ENCODE measurements at places on chromosomes 7 and 10. TPM values are rescaled to one million over a fixed set of nuclear protein-coding genes. Genes with fewer than 3 reads are reported as not detected.

The LDB3 gene
- total RNA-seq = not detected

The PRLHR gene
- total RNA-seq = not detected

The PON1 gene
- total RNA-seq = not detected

- H3K27me3 ChIP-seq = no peaks in the 10 kb centered on the region
- peak overlapping the region; percentile 39 for H3K27ac ChIP-seq
- peaks cover 9% of the 10 kb centered on the region for H3K36me3 ChIP-seq
Measured at GRCh38 chr7:139658908-139659675, 118.7 kb downstream of the HIPK2 start.

GRCh38 chr10:3622427-3622826 lies 162.6 kb downstream of the KLF6 start:
- H3K27me3 ChIP-seq = peaks cover 21% of the 10 kb centered on the region
- peaks cover 5% of the 10 kb centered on the region for H3K36me3 ChIP-seq
- peaks cover 10% of the 10 kb centered on the region for H3K4me1 ChIP-seq
- no peak overlapping the region for H3K4me3 ChIP-seq
- no peak overlapping the region for H3K27ac ChIP-seq

- no peak overlapping the region for H3K4me3 ChIP-seq
- H3K27me3 ChIP-seq = no peaks in the 10 kb centered on the region
- H3K4me1 ChIP-seq = no peaks in the 10 kb centered on the region
- no peak for DNase-seq
- no peaks in the 10 kb centered on the region for H3K36me3 ChIP-seq
- no peak overlapping the region for H3K27ac ChIP-seq
Measured at GRCh38 chr7:46879783-46880182, 702.1 kb downstream of the TNS3 start.

The GHRHR gene
- not detected for total RNA-seq

The COMMD3 gene
- total RNA-seq = 61.4 TPM

The VCL gene
- 18.5 TPM for total RNA-seq

- peaks cover 2% of the 10 kb centered on the region for H3K4me1 ChIP-seq
- H3K36me3 ChIP-seq = peaks cover 2% of the 10 kb centered on the region
- DNase-seq = no peak
Measured at GRCh38 chr10:103616705-103617601, 123.4 kb downstream of the NEURL1 start.

- H3K27ac ChIP-seq = no peak overlapping the region
- no peaks in the 10 kb centered on the region for H3K27me3 ChIP-seq
- H3K36me3 ChIP-seq = no peaks in the 10 kb centered on the region
- no peak for DNase-seq
- no peak overlapping the region for H3K4me3 ChIP-seq
Measured at GRCh38 chr10:126012485-126012884, 116.1 kb downstream of the FANK1 start.

GRCh38 chr10:29067628-29068027 lies 221.2 kb upstream of the LYZL1 start:
- H3K27ac ChIP-seq = no peak overlapping the region
- DNase-seq = no peak
- no peaks in the 10 kb centered on the region for H3K27me3 ChIP-seq
- no peaks in the 10 kb centered on the region for H3K36me3 ChIP-seq
- no peak overlapping the region for H3K4me3 ChIP-seq

- no peak for DNase-seq
- peaks cover 3% of the 10 kb centered on the region for H3K4me1 ChIP-seq
- H3K27ac ChIP-seq = no peak overlapping the region
- no peak overlapping the region for H3K4me3 ChIP-seq
- H3K36me3 ChIP-seq = no peaks in the 10 kb centered on the region
Measured at GRCh38 chr10:60704471-60704870, 73.8 kb upstream of the CDK1 start.

DNA sequence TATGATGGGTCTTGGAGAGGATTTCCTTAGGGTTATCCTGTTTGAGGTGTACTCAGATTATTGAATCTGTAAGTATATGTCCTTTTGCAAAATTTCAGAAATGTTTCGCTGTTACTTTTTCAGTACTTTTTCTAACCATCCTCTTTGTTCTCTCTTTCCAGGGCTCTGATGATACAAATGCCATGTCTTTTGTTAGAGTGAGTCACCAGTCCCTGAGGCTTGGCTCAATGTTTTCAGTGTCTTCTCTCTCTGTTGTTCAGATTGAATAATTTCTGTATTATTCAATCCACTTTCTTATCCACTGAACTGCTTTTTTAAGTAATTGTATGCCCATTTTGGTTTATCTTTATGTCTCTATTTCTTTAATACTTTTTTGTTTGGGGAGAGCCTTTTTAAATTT lies 449.4 kb downstream of the TNS3 start:
- peaks cover 13% of the 10 kb centered on the region for H3K27me3 ChIP-seq
- no peak for DNase-seq
- no peaks in the 10 kb centered on the region for H3K36me3 ChIP-seq

GRCh38 chr10:131742500-131742951 lies 158.3 kb upstream of the PPP2R2D start:
- no peaks in the 10 kb centered on the region for H3K36me3 ChIP-seq
- no peak overlapping the region for H3K4me3 ChIP-seq
- DNase-seq = no peak
- peaks cover 13% of the 10 kb centered on the region for H3K27me3 ChIP-seq

The GDF2 gene
- not detected for total RNA-seq

GRCh38 chr10:53403688-53404087 lies 631.1 kb upstream of the MBL2 start:
- no peak for DNase-seq
- no peaks in the 10 kb centered on the region for H3K4me1 ChIP-seq

The TRIM50 gene
- not detected for total RNA-seq

- H3K27ac ChIP-seq = no peak overlapping the region
- H3K27me3 ChIP-seq = peaks cover 27% of the 10 kb centered on the region
- H3K4me3 ChIP-seq = peak overlapping the region; percentile 88
- H3K4me1 ChIP-seq = peaks cover 11% of the 10 kb centered on the region
- no peaks in the 10 kb centered on the region for H3K36me3 ChIP-seq
- no peak for DNase-seq
Measured at GRCh38 chr7:87627634-87627994, 584 bp upstream of the RUNDC3B start.

DNA sequence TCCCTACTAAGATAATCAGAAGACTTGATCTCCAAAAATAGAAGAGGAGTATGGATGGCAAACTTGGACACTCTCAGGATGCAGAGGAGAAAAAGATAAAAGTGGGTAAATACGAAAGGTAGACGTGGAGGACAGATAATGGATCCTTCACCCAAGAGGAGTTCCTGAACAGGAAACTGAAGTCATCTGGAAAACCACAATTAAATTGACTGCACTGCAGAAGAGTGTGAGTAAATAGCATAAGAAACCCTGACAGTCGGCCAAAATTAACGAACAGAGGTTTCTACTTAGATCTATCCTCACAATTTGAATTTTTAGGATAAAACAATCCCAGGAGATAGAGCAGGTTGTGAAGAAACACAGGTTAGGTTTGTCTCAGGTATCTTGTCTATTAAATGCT lies 70.5 kb downstream of the SDK1 start:
- no peak overlapping the region for H3K27ac ChIP-seq
- peaks cover 9% of the 10 kb centered on the region for H3K27me3 ChIP-seq
- no peaks in the 10 kb centered on the region for H3K36me3 ChIP-seq
- peaks cover 6% of the 10 kb centered on the region for H3K4me1 ChIP-seq
- no peak overlapping the region for H3K4me3 ChIP-seq
- no peak for DNase-seq

DNA sequence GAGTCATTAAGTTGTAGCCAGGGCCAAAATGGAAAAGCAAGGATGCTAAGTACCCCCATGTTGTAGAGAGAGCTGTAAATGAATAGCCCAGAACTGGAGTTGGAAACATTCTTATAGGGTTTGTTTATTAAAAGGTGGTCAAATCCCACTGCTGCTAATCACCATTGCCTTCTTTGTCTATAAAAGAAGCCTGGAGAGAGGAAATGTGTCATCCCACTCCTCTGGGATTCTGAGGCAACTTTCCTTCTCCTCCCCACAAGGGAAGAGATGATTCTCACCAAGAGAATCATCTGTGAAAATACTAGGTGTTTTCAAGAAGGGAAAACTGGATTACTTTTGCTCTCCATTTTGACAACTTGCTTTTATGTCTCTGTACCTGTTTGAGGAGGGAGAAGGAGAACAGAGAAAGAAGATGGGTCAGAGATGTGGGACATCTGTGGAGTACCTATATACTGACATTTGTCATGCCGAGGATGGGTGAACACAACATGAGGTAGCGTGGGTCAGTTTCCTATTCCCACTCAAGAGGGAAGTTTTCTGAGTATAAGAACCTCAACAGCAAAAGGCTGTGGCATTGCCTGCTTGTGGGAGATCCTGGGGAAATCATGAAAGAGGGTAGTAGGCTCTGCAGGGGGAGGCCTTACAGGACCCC lies 262.2 kb downstream of the KIF20B start:
- H3K27me3 ChIP-seq = peaks cover 3% of the 10 kb centered on the region
- DNase-seq = no peak
- no peak overlapping the region for H3K27ac ChIP-seq

The UCN3 gene
- not detected for total RNA-seq

- no peak overlapping the region for H3K4me3 ChIP-seq
- no peaks in the 10 kb centered on the region for H3K36me3 ChIP-seq
- H3K4me1 ChIP-seq = peaks cover 9% of the 10 kb centered on the region
- no peak overlapping the region for H3K27ac ChIP-seq
Measured at GRCh38 chr10:32253276-32253675, 93.7 kb downstream of the EPC1 start.

DNA sequence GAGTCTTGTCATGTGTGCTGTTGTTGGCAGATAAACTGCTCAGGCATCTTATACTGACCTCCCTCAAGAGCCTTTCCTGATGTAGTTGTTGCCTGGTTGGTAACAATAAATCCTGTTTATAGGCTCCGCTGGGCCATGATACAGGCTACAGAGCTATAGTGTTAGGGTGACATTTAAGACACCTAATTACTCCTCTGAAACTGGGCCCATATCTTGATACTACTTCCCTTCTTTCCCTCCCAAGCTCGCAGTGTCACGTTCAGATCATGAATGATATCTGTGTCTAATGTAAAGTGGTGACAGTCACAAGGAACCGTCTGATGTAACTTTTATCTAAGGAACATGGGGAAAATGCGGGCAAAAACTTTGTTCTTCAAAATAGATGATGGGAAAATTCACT lies 35.4 kb downstream of the CROT start:
- no peak for DNase-seq
- no peak overlapping the region for H3K27ac ChIP-seq
- no peaks in the 10 kb centered on the region for H3K27me3 ChIP-seq
- H3K4me3 ChIP-seq = no peak overlapping the region
- H3K36me3 ChIP-seq = peaks cover 42% of the 10 kb centered on the region

DNA sequence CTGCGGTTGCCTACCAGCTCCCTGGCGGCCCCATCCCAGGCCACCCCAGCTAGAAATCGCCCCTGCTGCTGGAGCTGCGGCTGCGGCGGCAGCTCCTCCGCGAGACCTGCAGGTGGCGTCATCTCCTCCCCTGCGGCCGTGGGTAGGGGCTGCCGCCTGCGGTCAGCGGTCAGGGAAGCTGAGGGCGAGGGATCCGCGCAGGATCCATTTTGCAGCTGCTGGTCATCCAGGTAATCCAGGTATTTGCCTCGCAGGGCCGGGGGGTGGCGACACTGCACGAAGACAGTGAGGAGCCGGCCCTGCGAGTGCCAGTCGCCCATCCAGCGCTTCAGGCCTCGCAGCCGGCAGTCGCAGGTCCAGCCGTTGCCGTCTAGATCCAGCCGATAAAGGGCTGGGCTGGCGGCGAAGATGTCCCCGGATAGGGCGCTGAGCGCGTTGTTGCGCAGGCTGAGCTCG lies 1.5 kb downstream of the TRIL start:
- peaks cover 6% of the 10 kb centered on the region for H3K4me1 ChIP-seq
- H3K4me3 ChIP-seq = no peak overlapping the region
- H3K27me3 ChIP-seq = peaks cover 64% of the 10 kb centered on the region
- no peak overlapping the region for H3K27ac ChIP-seq
- DNase-seq = peak; percentile 38
- peaks cover 2% of the 10 kb centered on the region for H3K36me3 ChIP-seq

- no peaks in the 10 kb centered on the region for H3K27me3 ChIP-seq
- H3K36me3 ChIP-seq = no peaks in the 10 kb centered on the region
- H3K4me3 ChIP-seq = peak overlapping the region; percentile 88
Measured at GRCh38 chr10:32959006-32959920, 1.2 kb upstream of the ITGB1 start.

- H3K4me3 ChIP-seq = no peak overlapping the region
- no peaks in the 10 kb centered on the region for H3K4me1 ChIP-seq
- no peak for DNase-seq
- no peak overlapping the region for H3K27ac ChIP-seq
- H3K27me3 ChIP-seq = no peaks in the 10 kb centered on the region
Measured at GRCh38 chr7:52825611-52826010, 209.8 kb upstream of the POM121L12 start.

The AKR1C8 gene
- total RNA-seq = 0.48 TPM

- no peaks in the 10 kb centered on the region for H3K36me3 ChIP-seq
- peaks cover 2% of the 10 kb centered on the region for H3K27me3 ChIP-seq
- peaks cover 2% of the 10 kb centered on the region for H3K4me1 ChIP-seq
- DNase-seq = no peak
- H3K4me3 ChIP-seq = no peak overlapping the region
Measured at GRCh38 chr7:111145472-111145871, 54.5 kb downstream of the LRRN3 start.

DNA sequence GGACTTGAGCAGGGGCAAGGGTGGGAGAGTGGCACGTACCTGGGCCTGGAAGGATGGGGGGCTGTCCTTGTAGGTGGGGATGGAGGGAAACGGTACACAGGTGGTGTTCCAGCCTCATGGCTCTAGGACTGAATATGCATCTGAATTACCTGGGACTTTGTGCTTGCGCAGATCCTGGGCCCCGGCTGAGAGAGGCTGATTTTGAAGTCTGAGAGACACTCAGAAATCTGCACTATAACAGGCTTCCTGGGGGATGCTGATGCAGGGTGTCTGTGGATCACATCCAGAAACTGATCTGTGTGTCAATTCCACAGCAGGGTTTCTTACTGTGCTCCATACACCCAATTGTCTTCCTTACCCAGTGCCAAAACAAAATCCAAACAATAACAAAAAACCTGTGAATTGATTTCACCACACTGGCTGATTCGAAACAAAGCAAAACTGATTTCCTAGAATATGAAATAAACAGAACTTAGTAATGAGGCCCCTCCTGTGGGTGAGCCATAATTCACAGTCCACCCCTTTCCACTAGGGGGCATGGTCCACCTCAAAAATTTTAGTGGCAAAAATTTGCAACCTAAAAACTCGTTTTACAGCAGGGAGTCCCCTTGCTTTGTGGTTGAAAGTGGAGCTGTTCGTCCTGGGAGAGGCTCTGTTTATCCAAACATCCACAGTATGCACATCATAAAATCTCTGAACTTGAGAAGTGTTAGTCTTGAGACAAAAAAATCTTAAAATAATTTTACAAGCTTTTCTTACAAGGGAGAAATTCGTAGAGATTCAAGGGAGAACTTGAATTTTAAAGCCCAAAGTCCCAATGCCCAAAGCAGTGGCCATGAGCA lies 32.0 kb upstream of the PLEKHA1 start:
- no peak overlapping the region for H3K4me3 ChIP-seq
- DNase-seq = no peak
- H3K4me1 ChIP-seq = peaks cover 3% of the 10 kb centered on the region
- H3K27ac ChIP-seq = no peak overlapping the region
- H3K27me3 ChIP-seq = peaks cover 8% of the 10 kb centered on the region

- H3K27me3 ChIP-seq = no peaks in the 10 kb centered on the region
- no peak overlapping the region for H3K4me3 ChIP-seq
- no peak overlapping the region for H3K27ac ChIP-seq
- H3K4me1 ChIP-seq = no peaks in the 10 kb centered on the region
- no peaks in the 10 kb centered on the region for H3K36me3 ChIP-seq
Measured at GRCh38 chr7:94099679-94100078, 95.5 kb upstream of the BET1 start.

- H3K27me3 ChIP-seq = no peaks in the 10 kb centered on the region
- H3K27ac ChIP-seq = no peak overlapping the region
- H3K4me3 ChIP-seq = no peak overlapping the region
- H3K4me1 ChIP-seq = no peaks in the 10 kb centered on the region
- DNase-seq = no peak
Measured at GRCh38 chr7:82110146-82110840, 333.3 kb downstream of the CACNA2D1 start.

The MGAM2 gene
- total RNA-seq = not detected
